Fibroblast of lung (primary cell): ENCODE measurements at places on chromosomes 5 and 9.
A peak's percentile ranks its signal among the peaks of the same experiment; 100 is the strongest.

- H3K27me3 ChIP-seq: no peaks in the 10 kb centered on the region
- H3K36me3 ChIP-seq: no peaks in the 10 kb centered on the region
- H3K4me3 ChIP-seq: no peak overlapping the region
- no peaks in the 10 kb centered on the region for H3K4me1 ChIP-seq
Measured at GRCh38 chr5:144972317-144972716, 801.6 kb downstream of the KCTD16 start.

DNA sequence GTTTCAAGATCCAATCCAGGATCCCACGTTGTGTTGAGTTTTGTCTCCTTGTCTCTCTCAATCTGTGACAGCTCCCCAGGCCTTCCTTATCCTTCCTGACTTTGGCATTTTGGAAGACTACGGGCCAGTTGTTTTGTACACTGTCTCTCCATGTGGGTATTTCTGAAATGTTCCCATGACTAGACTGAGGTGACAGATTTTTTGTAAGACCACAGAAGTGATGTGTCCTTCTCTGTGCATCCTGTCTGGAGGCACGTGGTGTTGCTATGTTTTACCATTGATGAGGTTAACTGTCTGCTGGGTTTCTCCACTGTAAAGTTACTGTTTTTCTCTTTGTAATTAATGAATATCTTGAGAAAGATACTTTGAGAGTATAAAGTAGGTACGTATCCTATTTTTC is 15.7 kb upstream of the PDZD2 start:
- no peaks in the 10 kb centered on the region for H3K4me1 ChIP-seq
- DNase-seq: no peak

GRCh38 chr5:156327296-156327695 is 332 bp downstream of the SGCD start:
- H3K4me1 ChIP-seq: no peaks in the 10 kb centered on the region
- H3K4me3 ChIP-seq: peak overlapping the region; percentile 62
- DNase-seq: no peak
- H3K27me3 ChIP-seq: no peaks in the 10 kb centered on the region

DNA sequence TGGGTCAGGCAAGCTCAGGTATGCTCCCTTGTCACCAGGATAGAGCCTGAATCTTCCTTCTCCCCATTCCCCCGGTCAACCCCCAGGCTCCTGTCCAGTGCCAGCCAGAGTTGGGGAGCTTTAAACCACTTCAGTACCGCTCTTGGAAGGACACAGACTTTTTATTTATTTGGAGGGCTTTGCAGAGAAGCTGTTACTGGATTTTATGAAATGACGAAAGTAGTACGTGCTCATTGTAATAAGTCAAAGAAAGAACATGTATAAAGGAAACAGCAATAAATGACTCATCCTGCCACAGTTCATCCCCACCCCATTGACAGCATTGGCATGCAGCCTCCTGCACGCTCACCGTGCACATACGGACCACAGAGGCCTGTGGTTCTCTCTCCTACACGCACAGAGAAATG is 230.3 kb downstream of the AUH start:
- H3K27ac ChIP-seq: peak overlapping the region; percentile 96
- DNase-seq: peak; percentile 100
- peaks cover 15% of the 10 kb centered on the region for H3K4me1 ChIP-seq
- no peak overlapping the region for H3K4me3 ChIP-seq
- H3K27me3 ChIP-seq: no peaks in the 10 kb centered on the region
- no peaks in the 10 kb centered on the region for H3K36me3 ChIP-seq

DNA sequence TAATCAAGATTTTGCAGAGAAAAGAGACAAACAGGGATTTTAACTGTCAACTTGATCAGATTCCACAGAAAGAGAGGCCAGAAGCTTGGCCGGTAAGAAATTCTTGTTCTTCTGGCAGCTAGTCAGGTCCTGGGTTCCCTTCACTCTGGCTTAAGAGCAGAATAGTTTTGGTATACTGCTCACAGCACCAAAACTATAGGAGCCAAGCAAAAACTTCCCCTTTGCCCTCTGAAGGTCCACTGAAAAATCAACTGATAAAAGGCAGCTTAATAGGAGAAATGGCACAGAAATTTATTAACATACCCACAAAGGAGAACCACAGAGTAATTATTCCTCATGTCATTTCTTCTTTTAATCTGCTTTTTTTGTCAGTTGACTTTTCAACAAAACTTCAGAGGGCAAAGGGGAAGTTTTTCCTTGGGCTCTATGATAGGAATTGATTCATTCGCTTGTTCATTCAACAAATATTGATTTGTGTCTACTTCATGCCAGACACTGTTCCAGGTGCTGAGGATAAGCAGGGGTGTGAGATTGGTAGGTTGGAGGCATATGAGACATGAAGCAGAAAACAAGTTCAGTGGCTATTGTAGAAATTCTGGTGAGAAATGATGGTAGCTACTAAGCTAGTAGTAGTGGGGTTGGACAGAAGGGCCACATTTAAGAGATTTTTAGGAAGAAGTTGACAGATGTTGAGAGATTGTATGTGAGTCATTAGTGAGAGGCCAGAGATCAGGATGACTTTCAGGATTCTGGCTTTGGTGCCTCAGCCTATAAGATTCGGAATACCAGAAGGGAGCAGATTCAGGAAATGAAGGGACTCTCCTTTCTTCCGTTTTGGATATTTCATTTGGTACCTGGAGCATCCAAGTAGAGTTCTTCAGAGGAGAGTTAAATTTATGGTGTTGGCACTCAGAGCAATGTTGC is 20.6 kb upstream of the NNT start:
- no peak overlapping the region for H3K27ac ChIP-seq
- no peaks in the 10 kb centered on the region for H3K27me3 ChIP-seq
- H3K36me3 ChIP-seq: no peaks in the 10 kb centered on the region
- DNase-seq: no peak
- no peaks in the 10 kb centered on the region for H3K4me1 ChIP-seq
- H3K4me3 ChIP-seq: no peak overlapping the region
